ENCODE measurements at places on chromosomes 6 and 20.
A peak's percentile ranks its signal among the peaks of the same experiment; 100 is the strongest.

GRCh38 chr6:55438203-55438602 is 110.9 kb downstream of the GFRAL start:
- no peak for DNase-seq

- DNase-seq: no peak
Measured at GRCh38 chr6:157848693-157849092, 25.6 kb downstream of the SNX9 start.

GRCh38 chr20:21968486-21968885 is 263.0 kb downstream of the PAX1 start:
- no peak for DNase-seq

GRCh38 chr6:130968476-130968875 is 94.6 kb downstream of the EPB41L2 start:
- DNase-seq: no peak

GRCh38 chr6:160583794-160584193 is 80.3 kb downstream of the LPA start:
- DNase-seq: no peak

- DNase-seq: no peak
Measured at GRCh38 chr6:815348-815738, 122.4 kb upstream of the EXOC2 start.

GRCh38 chr6:111204881-111205280 is 117.6 kb downstream of the SLC16A10 start:
- DNase-seq: no peak

GRCh38 chr20:36908603-36909002 is 32.7 kb downstream of the TLDC2 start:
- no peak for DNase-seq

- no peak for DNase-seq
Measured at GRCh38 chr6:21180155-21180554, 413.4 kb upstream of the SOX4 start.

DNA sequence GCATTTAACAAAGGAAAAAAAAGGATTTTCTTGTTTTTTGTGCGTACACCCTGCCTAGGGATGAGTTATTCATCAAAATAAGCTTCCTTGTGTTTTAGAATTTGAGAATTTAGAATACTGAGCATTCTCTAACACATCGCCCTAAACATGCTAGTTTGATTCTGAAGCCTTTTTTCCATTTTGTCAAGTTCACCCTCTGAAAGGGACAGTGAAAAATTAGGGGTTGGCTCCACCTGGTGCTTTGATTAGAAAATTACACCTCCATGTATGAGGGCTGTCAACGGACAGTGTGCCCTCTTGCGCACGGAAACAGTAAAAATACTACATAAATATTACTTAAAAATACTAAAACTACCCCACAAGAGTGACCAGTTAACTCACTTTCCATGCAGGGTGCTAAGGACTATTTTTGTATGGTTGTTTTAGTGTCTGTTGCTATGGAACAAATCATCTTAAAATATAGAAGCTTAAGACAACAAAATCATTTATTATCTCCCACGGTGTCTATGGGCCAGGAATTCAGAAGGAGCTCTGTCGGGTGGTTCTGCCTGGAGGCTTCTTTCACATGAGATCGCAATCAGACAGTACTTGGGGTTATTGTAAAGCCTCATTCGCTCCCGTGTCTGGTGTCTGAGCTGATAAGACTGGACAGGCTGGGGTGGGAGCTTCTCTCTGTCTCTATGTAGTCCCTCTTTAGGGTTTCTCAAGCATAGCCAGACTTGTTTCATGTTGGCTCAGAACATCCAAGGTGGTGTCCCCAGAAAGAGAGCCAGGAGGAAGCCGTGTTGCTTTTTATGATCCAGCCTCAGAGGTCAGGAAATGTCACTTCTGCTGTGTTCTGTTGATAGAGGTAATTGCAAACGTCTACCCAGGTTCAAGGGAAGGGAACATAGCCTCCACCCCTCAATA is 41.1 kb upstream of the TMEM170B start:
- DNase-seq: peak; percentile 11

GRCh38 chr6:153405931-153406330 is 274.8 kb upstream of the RGS17 start:
- no peak for DNase-seq

- no peak for DNase-seq
Measured at GRCh38 chr6:137536104-137536773, 42.0 kb upstream of the OLIG3 start.

GRCh38 chr6:3231247-3232016 is 4.0 kb upstream of the TUBB2B start:
- DNase-seq: peak; percentile 79

DNA sequence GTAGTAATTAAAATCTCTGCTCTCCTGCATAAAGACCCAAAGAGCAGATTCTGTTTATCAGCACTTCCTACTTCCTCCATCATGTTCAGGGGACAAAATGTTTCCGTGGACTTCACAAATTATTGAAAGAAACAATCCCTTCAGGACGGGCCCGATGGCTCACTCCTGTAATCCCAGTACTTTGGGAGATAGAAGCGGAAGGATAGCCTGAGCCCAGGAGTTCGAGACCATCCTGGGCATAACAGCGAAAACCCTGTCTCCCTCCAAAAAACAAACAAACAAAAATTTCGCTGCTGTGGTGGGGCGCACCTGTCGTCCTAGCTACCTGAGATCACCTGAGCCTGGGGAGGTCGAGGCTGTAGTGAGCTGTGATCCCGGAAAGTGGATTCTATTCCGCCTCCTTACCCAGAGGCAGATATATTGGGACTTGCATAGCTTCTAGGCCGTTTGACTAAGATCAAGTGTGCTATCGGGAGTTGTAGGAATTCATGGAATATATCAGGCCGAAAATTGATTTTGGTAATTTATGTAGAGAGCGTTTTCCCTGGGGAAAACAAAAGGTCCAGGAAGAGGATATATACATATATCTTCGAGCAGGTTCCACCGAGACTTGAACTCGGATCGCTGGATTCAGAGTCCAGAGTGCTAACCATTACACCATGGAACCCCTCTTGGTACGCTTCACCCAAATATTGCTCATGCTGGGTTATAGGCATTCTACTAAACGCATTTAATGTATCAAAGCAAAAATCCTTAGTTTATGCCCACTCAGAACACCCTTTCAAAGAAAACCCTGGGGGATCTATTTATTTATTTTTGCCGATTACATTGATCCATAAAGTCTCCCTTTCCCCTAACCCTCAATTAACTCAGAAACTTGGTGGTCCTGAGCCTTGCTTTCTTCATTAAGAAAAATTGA is 74.5 kb upstream of the ZNF184 start:
- no peak for DNase-seq
